ENCODE measurements at places on chromosomes 4 and X.

- no peak for DNase-seq
Measured at GRCh38 chr4:180558427-180558826, 1684.8 kb upstream of the TENM3 start.

DNA sequence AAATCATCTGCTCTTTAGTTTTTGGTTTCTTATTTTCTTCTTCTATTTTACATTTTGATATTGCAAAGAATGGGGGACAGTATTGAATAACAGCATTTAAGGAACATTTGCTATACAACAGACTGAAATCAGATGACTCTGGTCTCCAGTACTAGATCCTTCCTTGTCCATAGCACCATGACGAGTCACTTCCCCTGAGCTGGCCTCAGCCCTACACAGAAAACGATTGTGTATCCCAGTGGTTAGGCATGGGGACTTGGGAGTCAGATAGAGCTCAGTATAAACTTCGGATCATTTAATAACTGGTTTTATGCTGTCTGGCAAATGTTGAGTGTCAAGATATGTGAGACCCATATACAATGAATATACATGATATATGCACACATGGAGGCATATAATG is 44.7 kb upstream of the BEX4 start:
- DNase-seq: no peak

- DNase-seq: no peak
Measured at GRCh38 chr4:188971125-188971524, 831.9 kb downstream of the TRIML1 start.

- DNase-seq: no peak
Measured at GRCh38 chr4:19329631-19330030, 922.1 kb upstream of the SLIT2 start.

DNA sequence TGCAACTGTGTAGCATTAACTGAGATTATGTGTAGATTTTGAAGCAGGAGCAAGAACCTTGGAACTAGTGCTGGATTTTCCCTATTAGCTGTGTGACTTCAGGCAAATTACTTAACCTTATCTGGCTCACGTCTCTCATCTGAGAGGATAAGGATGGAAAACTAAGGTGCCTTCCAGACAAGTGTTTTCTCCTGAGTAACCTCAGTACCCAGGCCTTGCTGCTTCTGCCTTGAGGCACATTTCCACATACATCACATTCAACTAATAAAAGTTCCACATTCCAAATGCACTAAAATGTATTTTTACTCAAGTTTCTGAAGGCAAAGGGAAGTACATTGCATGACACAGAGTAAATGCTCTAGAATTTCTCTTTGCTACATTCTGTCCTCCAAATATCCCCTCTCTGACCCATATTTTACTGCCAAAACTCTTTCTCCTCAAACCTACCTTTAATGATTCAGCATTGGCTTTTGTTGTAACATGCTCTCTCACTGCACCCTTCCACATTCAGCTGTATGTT is 195.4 kb upstream of the ADGRL3 start:
- DNase-seq: no peak

DNA sequence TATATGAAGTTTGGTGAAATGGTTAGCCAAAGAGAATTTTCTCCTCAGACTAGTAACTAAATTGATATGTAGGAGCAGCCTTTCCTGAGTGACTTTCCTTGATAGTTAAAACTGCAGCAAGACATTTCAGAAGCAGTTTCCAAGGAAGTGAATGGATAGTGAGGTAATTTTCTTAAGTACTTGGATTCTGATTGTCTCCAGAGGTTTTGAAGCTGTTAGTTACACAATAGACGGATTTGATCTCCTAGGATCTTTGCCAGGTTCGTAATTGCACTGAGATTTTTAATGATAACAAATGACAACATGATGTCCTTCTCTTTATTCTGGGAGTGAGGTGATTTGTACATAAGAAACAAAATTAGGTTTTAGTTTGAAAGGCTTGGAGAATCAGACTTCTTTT is 29.2 kb downstream of the PRRG1 start:
- no peak for DNase-seq

- no peak for DNase-seq
Measured at GRCh38 chrX:72124540-72125201, 7.0 kb downstream of the RTL5 start.

DNA sequence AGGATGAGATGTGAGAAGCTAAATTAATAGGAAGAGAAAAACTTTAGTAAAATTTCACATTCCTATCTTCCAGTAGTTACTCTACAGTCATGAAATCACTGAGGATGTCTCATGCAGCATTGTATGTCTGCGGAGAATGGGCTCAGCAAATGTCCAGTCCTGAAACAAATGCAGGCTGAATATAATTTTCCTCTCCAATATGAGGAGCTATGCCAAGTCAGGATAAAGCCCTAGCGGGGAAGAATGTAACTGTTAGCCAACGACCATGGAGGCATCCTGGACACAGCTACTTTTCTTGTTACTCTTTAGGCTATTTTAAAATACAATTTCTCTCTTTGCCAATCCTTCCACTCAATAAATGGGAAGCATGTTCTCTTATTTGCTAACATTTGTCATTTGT is 127.7 kb downstream of the PRKX start:
- DNase-seq: no peak

DNA sequence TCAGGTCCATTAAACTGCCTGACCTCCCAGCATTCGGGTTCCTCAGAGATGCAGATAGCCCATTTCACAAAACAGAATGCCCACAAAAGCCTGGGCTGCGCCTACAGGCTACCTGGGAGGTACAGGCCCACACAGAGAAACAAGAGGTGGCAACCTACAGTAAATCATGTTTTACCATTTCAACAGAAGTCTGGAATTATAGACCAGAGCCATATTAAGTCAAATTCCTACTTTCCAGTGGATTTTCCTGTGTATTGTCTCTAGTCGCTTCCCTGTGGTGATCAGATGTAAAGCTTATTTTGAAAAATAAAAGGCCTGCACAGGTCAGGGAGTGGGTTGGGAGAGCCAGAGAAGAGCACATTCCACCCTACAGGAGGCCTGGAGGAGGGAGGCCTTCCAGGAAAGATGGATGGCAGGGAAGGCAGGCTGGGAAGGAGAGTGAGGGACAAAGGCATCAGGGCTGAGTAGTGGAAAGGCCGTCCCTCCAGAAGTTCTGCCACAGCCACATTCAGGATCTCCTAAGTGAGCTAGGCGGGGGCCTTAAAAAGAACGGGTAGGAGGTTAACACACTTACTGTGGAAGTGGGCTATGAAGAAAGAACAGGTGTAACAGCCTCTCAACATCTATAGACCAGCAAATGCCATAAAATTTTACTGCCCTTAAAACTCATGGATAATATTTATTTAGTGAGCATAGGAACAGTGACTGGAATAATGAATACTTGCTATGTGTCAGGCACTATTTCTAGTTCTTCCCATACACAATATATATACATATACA is 19.0 kb upstream of the USO1 start:
- DNase-seq: no peak

- DNase-seq: no peak
Measured at GRCh38 chr4:40350627-40351227, 15.6 kb downstream of the CHRNA9 start.

DNA sequence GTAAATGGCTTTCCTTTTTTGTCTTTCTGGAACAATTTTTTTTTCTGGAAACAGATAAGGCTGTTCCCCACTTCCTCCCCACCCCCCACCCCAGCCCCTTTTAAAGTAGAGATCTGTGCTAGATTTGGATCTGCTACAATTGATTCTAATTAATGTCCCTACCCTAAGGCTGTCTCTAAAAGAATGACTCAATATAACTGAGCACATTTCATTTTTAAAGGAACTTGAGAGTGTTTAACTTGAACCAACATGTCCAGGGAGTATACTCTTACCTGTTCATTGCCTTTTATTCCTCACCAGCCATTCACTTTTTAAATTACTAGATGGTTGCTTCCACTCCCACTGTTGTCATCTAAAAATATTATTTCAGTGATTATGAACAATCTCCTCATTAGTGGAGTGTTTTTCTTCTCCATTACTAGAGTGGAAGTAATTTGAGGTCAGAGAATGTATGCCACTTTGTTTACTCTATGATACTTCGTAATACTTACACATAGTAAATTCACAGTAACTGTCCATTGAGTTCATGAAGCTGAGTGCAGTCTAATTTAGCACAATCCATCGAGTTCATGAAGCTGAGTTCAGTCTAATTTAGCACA is 14.1 kb upstream of the CNOT6L start:
- no peak for DNase-seq

GRCh38 chr4:19694812-19695211 is 556.9 kb upstream of the SLIT2 start:
- DNase-seq: no peak

- no peak for DNase-seq
Measured at GRCh38 chr4:77126809-77127208, 30.2 kb upstream of the CCNG2 start.

GRCh38 chr4:7384929-7385890 is 49.5 kb downstream of the PSAPL1 start:
- DNase-seq: no peak

- no peak for DNase-seq
Measured at GRCh38 chr4:114879916-114880669, 233.3 kb downstream of the NDST4 start.

DNA sequence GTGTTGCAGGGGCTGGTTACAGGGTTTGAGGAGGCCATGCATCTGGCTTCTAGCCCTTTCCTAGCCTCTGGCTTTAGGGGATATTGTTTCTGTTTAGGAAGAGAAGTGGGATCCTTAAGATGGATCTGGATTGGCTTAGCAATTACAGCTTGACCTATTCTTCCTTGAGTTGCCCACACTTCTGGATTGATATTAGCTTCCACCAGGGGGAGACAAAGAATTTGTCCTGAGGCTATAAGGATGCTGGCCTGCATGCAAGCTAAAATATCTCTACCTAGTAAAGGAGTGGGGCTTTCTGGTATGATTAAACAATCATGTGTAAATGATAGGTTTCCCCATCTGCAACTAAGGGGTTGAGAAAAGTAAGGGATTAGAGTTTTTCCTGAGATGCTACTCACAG is 117.2 kb downstream of the TEX13C start:
- DNase-seq: no peak

- no peak for DNase-seq
Measured at GRCh38 chrX:151722241-151722846, 6.5 kb downstream of the FATE1 start.

DNA sequence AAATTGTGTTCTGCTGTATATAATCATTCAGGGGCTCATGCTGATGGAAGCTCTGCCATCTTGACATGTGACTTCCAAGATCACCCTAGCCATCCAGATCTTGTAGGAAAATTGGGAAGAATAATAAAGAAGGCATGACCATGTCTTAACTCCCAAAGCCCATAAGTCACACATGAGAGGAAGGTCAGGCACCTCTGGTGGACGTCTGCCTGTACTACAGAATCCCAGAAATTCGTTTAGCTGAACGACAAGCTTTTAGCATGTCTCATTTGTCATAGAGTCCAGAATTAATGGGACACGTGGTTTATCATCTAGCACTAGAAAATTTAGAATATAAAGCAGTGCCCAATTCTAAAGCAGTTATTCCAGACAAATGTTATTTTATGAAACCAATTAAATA is 212.7 kb downstream of the CENPC start:
- no peak for DNase-seq

- DNase-seq: no peak
Measured at GRCh38 chr4:159766241-159766640, 663.4 kb downstream of the RAPGEF2 start.

- no peak for DNase-seq
Measured at GRCh38 chr4:87985097-87985886, 9.8 kb downstream of the SPP1 start.

- DNase-seq: no peak
Measured at GRCh38 chr4:152609481-152609880, 70.3 kb downstream of the TMEM154 start.

GRCh38 chr4:87838890-87839591 is 6.3 kb downstream of the MEPE start:
- DNase-seq: no peak

DNA sequence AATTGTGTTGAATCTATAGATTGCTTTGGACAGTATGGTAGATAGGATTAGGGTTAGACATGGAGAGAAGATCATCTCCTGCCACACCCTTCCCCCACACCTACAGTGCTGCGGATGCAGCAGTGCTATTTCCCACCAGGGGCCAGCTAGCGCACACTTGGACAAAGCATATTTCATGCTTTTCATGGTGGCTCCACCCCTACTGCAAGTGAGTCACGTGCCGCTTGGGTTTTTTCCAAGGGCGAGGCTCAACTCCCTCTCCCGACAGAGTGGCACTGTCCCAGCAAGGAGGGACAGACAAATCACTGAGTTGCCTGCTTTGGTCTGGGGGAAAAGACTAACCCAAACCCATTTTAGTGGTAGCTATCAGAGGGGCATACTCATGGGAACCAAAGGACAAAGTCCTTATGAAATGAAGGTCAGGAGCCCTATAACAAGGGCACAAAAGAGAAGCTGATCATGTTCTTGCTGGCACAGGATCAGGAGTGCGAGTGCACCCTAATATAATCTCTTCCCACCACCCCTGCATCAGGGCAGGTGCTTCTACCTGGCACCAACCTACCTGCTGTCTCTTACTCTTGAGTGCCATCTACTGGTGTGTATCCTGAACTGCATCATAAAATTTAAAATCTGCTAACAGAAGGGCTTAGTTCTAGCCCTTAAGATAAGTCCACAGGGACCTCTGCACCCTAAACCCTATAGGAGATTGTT is 55.1 kb upstream of the PGAM4 start:
- DNase-seq: peak; percentile 34

DNA sequence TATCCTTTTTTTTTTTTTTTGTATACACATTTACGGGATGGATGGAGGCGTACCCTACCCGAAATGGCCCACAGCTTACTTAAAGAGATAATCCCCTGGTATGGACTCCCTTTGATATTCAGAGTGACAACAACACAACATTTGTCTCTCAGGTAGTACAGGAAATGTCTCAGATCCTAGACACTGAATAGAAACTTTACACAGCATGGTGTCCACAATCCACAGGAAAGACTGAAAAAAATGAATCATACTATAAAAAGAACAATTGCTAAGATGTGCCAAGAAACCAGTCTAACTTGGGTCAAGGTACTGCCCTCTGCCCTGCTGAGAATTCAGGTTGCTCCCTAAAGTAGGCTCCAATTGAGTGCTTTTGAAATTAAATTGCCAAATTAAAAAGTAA is 100.8 kb upstream of the LANCL3 start:
- no peak for DNase-seq

GRCh38 chr4:40731792-40732245 is 17.9 kb upstream of the NSUN7 start:
- no peak for DNase-seq

- DNase-seq: no peak
Measured at GRCh38 chr4:119692001-119692400, 63.4 kb upstream of the PDE5A start.

DNA sequence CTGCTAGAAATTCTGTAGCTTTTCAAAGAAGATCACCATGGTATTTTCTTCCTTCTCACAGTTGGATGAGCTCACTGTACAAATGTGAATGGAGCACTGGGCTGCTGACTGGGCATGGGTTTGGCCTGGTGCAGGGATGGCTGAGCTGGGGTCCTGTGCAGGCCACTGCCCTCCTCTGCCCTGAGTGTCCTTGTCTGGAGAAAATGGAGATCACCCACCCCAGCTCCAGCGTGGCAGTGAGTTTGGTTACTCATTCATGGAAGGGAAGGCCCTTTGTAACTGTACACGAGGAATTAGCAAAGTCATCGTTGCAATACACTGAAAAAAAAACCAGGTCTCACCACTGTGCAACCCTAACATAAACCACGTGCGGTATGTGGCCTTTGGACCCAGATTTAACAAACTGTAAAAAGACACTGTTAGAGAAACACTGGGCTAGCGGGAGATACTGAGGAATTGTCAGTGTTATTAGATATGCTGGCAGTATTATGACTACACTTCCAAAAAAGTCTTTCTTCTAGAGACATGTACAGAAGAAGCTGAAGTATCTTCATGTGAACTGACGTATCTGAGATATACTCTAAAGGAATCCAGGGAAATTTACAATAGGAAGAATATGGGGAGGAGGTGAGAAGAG is 16.1 kb upstream of the TBC1D14 start:
- no peak for DNase-seq
